ENCODE measurements at places on chromosomes 2 and 18. TPM values are rescaled to one million over a fixed set of nuclear protein-coding genes. Genes with fewer than 3 reads are reported as not detected.

The GRB14 gene
- 0.93 TPM for total RNA-seq

The ATOH8 gene
- total RNA-seq, result 6.9 TPM

The EDAR gene
- not detected for total RNA-seq

- no peaks in the 10 kb centered on the region for H3K36me3 ChIP-seq
- no peak for DNase-seq
- H3K4me1 ChIP-seq, result no peaks in the 10 kb centered on the region
These were observed 3.5 kb upstream of the CROCC2 start for GRCh38 chr2:240902615-240903041.

The FAM237A gene
- not detected for total RNA-seq

The LYG2 gene
- total RNA-seq, result not detected

Measured in neural crest cell (in vitro differentiated cells).